ENCODE measurements at places on chromosomes 7 and 10.

DNA sequence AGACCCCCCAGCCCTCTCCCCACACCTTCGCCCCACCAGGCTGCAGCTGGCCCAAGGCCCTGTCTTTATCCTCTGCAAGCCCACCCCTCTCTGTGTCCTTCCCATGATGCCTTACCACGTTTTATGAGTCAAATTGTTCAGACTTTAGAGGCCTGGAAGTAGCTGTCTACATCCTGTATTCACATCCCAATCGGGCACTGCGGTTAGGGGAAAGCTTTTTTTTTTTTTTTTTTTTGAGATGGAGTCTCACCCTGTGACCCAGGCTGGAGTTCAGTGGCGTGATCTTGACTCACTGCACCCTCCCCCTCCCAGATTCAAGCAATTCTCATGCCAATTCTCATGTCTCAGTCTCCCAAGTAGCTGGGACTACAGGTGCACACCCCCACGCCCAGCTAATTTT is 121.5 kb upstream of the SH2B2 start:
- no peak for DNase-seq

GRCh38 chr7:102082693-102083368 is 203.8 kb upstream of the SH2B2 start:
- no peak for DNase-seq

GRCh38 chr7:84232646-84233045 is 38.1 kb upstream of the SEMA3A start:
- DNase-seq: no peak

- DNase-seq: peak; percentile 47
Observed at GRCh38 chr7:2717293-2718261, 29.6 kb downstream of the AMZ1 start.

- no peak for DNase-seq
Observed at GRCh38 chr7:45324683-45325237, 167.2 kb downstream of the RAMP3 start.

- DNase-seq: no peak
Observed at GRCh38 chr10:129601737-129602136, 134.7 kb downstream of the MGMT start.

DNA sequence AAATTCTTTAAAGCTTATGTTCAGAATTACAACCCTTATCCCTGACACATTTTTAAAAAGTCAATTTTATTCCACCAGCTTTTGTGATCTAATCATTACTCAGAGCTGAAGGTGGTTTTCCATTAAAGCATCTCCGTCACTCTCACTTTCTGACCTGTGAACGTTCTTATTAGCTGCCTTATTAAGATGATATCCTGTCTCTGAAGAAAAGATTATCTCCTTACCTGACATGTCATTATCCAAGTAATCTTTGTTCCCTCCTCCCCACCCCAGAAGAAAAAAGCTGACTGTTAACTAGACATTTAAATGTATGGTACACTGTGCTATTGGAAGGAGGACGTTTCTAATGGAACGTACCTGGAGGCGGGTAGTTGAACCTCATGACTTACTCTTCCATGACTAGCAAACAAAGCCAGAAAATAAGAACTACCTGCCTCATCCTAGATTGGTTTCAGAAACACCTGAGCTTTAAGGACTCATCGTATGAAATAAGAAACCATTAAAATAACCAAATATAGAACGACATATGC is 708.7 kb downstream of the PARD3 start:
- no peak for DNase-seq

GRCh38 chr7:116776046-116776445 is 86.3 kb upstream of the CAPZA2 start:
- no peak for DNase-seq

Measured in H1 (cell line).